ENCODE measurements at places on chromosomes 1 and 21. TPM values are rescaled to one million over a fixed set of nuclear protein-coding genes. Genes with fewer than 3 reads are reported as not detected.

NUDT17 gene
- 2.9 TPM for total RNA-seq

RCC2 gene
- 79.4 TPM for total RNA-seq

CHD1L gene
- total RNA-seq: 47.3 TPM

DMBX1 gene
- not detected for total RNA-seq

LCE2C gene
- total RNA-seq: not detected

SPRR5 gene
- not detected for total RNA-seq

All from activated B cell treated with CpG ODN at 0.5 μM for 24 hours (primary cell).